ENCODE measurements at places on chromosomes 16 and 17.

DNA sequence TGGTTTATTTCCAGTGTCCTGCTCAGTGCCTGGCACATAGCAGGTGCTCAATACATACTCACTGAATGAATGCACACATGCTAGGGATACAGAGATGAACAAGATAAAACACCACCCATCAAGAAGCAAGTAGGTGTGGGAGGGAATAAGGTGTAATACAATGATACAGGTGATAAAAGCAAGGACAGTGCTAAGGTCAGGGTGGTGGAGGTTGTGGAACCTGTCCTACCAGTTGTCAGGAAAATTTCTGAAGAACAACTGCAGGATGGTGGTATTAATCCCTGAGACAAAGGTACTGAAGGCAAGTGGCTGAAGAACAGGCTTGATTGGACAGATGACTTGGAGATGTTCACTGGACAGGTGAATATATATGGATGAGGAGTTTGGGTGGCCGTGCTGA lies 1.8 kb downstream of the KNOP1 start:
- DNase-seq, result no peak

GRCh38 chr17:32780721-32781120 lies 96.2 kb downstream of the MYO1D start:
- DNase-seq, result no peak

- DNase-seq, result no peak
Measured at GRCh38 chr16:23518435-23518891, 8.2 kb upstream of the GGA2 start.

GRCh38 chr17:47982645-47983390 lies 11.9 kb downstream of the CDK5RAP3 start:
- no peak for DNase-seq

GRCh38 chr16:2494616-2495015 lies 19.1 kb upstream of the ATP6V0C start:
- DNase-seq, result no peak

DNA sequence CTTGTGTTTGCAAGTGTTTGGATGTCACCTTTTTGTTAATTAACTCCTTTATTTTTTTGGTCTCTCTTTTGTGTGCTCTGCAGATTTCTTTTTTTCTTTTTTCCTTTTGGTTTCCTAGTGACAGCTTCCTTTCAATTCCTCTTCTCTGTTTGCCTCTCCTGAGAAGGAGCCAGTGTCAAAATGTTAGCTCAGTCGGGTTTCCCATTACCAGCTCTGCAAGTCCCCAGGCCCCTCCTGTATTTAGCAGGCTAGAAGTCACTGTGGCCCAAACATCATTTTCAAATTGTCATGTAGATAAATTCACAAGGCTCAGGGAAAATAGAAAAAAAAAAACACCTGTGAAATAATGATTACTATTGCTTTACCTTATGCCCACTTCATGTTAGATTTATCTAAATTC lies 1621.6 kb downstream of the CDH8 start:
- DNase-seq, result no peak

DNA sequence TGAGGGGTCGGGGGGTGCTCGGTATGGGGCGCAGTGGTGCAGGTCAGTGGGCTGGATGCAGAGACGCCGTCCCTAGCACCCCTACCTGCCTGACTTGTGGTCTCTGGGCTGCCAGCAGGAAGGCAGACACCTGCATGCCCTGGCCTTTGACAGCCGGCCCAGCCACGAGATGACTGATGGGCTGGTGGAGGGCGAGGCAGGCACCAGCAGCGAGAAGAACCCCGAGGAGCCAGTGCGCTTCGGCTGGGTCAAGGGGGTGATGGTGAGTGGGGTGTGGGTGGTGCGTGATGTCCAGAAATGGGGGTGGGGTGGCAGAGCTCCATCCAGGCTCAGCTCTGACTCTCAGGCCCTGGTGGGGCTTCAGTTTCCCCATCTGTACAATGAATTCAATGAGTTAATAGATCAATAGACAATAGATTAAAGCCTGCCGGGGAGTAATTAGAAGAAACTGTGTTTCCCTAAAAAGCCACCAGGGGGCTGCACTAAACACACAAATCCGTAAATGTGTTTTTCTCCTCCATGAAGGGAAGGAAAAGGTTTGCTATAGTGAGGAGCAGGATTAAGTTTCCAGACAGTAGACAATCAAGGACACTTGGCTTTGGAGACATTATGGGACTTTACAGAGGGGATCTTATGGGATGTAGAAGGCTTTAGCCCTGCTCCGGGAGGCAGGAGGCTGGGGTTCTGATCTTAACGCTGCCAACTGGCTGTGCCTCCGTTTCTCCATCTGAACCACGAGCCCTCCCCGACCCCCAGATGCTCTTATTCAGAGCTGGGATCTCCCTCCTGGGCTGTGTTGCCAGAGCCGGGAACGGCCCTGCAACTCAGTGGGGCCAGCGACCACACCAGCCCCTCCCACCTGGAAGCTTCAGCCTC lies 2.2 kb downstream of the SLC12A3 start:
- peak; percentile 9 for DNase-seq

DNA sequence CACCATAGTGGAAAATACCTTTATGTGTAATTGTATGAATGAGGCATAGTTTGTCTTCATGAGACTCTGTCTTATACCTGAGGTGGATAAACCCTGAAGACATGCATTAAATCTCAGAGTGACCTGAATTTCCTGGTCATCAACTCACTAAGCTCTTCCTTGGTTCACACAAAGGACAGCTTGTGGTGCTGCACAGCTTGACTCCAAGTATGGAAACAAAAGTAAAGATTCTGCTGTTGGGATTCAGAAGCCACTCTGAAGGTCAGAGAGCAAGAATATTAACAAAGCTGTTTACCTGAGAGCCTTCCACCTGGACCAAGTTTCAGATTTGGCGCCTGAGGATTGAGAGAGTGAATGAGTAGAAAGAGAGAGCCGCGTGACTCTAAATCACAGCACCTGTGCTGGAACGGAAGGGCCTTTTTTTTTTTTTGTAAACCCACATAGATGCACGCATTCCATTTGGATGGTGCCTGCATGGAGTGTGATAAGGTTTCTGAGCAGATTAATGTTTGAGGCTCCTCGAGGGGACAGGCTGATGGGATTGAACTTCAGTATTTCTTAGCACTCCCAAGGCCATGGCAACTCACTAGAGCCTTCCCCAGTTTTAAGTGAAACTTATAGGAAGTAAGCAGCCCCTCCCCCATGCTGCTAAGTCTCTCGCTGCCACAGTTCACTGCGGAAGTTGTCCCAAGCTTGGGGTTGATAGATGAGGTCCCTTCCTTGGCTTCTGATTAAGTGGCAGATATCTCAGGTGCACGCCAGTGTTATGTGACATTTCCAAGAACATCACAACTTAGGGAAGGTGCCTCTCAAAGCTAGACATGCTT lies 28.7 kb downstream of the CALB2 start:
- no peak for DNase-seq

GRCh38 chr16:27924411-27925118 lies 138.9 kb downstream of the GSG1L start:
- no peak for DNase-seq

DNA sequence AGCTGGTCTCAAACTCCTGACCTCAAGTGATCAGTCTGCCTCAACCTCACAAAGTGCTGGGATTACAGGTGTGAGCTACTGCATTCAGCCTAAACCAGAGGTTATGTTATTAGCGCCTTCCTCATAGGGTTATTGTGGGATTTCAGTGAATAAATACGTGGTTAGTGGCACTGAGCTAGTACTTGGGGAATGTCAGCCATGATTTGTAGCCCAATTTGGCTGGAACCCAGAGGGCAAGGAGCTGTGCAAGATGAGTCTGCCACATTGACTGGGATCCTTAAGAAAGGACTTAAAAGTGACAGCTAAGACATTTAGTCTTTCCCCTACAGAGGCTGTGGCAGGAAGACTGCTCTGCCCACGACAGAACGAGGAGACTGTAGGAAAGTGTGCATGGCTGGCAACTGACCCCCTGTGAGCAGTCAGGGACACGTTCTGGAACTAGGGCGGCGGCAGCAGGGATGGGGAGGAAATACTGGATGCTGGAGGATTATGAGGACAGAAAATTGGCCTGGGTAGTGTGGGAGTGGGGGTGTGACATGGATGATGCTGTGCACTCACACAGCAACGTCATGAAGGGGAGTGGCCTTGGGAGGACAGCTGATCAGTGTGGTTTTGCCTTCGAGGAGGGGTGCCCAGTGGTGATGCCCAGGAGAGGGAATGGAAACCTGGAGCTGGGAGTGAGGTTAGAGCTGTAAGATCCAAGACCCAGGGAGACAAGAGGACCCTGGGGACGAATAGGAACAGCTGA lies 14.6 kb downstream of the ATP5PD start:
- peak; percentile 69 for DNase-seq

DNA sequence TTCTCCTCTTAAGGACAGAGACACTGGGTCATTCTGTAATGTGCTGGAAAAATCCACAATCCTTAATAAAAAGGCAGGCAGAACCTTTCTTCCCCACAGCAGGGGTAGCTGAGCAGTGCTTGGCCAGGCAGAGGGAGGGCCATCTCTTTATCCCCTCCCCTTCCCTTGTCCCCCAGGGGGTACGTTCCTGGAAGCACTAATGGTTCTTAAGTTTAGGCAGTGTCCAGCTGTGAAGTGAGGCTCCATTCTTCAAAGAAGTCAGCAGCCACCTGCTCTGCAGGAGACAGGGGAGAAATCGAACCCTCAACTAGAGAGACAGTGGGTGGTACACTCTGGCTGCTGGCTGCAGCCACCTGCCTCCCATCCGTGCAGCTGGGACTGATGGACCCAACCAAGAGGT lies 533.9 kb upstream of the CDH11 start:
- DNase-seq, result no peak

DNA sequence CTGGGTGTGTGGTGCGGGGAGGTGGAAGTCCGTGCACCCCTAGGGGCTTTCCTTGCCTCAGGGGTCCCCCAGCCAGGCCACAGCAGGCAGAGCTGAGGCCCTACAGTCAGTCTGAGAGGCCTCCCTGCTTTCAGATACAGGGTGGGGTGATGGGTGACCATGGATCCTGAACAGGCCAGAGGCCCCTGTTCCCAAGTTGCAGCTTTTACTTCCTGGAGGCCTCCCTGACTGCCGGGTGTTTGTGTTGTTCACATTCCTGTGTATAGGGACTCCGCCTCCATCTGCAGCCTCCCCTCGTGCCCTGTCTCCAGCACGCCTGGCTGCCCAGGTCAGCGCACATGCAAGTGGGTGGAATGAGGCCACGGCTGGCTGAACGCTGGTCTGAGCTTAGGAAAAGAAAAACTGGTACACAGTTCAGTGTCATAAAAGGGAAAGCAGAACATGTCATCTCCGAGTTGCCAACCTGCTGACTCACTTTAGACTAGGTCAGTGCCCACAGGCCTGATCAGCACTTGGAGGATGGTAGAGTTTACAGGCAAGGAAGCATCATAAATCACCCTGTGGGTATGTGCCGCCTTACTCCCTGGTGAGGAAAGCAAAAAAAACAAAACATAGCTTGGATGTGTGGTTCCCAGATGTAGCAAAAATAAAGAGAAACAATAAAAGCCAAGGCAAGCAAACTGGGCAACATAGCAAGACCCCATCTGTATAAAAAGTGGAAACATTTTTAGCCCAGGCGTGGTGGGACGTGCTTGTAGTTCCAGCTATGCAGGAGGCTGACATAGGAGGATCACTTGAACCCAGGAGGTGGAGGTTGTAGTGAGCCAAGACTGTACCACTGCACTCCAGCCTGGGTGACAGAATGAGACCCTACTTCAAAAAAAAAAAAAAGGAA lies 6.2 kb upstream of the SLC7A6 start:
- no peak for DNase-seq
